Hypothalamus (tissue), 51 donors: ENCODE measurements at places on chromosomes 4 and X.

- DNase-seq, result no peak
Observed at GRCh38 chr4:74353858-74354257, 11.1 kb upstream of the EREG start.

DNA sequence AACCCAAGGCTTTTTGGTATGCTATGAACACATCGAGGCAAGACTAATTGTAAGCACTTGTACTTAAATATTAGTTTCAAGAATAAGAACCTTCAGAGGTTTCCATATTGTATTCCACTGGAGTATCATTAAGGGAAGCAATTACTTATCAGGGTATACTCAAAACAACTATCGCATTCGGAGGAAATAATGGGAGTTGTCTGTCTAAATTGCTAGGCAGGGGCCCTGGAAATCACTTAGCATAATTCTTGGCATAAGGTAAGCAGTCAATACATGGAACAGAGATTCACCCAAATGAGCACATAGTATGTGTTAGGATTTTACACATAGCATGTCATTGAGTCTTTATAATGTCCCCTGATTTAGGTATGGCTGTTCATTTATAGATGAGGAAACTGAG lies 249.4 kb downstream of the DHX15 start:
- no peak for DNase-seq

DNA sequence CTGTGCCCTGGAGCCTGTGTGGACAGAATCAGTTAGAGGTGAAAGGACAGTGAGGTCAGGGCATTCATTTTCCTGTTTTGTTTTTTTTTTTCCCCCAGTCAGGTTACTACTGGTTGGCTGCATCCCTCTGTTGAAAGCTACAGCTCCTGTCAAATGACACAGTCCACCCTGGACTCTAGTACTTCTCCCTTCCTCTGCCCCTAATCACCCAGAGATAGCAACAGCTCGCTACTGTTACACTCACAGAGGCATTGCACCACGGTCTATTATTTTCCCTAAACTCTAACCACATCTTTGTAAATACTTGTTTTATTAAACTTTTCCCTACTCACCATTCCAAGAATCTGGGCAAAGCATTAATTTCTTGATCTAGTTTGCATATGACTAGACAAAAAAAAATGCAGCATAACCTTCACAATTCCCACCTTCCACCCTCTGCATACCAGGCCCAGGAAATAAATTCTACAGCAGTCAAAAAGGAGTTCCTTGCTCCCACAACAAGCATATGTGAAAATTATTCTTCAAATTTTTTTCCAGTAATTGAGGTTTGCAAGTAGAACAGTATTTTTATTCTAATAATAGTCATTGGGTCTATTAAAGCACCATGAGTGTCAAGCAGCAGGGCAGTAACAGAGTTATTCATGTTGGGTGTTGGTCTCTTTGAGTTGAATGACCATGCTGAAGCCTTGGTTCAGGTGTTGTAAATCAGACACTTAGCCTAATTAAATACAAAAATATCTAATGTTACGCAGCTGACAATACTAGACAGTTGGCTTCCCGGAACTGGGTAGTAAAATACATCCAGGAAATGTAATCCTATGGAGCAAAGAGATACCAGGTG lies 329.2 kb downstream of the INPP4B start:
- no peak for DNase-seq

DNA sequence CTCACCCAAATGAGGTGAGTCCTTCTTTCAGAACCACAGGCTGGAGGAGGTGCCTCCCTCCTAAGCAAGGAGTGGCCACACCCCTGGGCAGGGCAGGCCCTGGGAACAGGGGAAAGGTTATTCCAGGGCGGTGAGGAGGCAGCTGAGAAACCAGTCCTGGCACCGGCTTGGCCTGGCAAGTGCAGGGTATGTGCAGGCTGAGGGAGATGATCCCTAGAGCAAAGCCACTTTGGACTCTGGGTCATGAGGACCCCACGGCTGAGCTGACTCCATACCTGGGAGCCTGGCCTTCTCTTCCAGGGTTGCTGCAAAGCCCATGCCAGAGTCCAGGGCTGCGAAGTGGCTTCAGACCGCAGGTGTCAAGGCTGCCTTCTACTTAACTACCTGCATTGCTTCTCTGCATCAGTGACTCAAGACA lies 49.5 kb upstream of the HELT start:
- DNase-seq, result no peak

GRCh38 chr4:102825261-102826091 lies 1.9 kb downstream of the UBE2D3 start:
- no peak for DNase-seq
